ENCODE measurements at places on chromosomes 3 and 15. TPM values are rescaled to one million over a fixed set of nuclear protein-coding genes. Genes with fewer than 3 reads are reported as not detected.

The PP2D1 gene
- not detected for total RNA-seq

The TIGIT gene
- not detected for total RNA-seq

The WDR72 gene
- total RNA-seq, result not detected

The ZMYND10 gene
- 0.51 TPM for total RNA-seq

DNA sequence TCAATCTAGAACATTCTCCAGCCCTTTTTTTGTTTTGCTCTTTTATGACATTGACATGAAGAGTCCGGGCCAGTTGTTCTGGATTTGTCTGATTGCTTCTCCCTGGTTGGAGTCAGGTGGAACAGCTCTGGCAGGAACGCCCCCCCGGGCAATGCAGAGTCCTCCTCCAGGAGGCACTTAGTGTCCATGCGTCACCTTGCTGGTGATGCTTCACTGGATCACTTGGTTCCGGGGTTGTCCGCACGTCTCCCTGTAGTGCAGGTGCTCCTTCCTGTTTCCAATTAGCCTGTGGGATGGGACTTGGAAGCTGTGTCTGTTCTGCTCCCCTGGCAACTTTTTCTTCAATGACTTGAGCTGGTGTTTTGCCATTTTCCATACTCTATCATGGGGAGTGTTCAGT lies 9.8 kb downstream of the CSK start:
- DNase-seq, result no peak

GRCh38 chr15:27787931-27788330 lies 311.2 kb downstream of the OCA2 start:
- DNase-seq, result no peak

DNA sequence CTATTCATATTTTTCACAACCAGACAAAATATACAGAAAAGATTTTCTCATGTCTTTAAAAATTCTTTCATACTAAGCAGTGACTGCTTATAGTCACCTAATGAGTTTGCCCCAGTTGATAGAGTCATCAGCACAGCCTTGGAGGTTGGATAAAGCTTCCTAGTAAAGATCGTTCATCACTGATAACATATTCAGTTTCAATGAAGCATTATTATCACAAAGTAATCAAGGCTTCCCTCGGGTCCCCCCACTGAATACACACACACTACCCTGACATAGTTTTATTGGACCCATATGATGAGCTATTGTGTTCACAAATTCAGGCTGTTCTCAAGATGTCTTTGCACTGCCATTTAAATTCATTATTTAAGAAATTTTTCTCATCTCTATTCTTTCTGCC lies 297.8 kb downstream of the KCNH8 start:
- DNase-seq, result no peak

DNA sequence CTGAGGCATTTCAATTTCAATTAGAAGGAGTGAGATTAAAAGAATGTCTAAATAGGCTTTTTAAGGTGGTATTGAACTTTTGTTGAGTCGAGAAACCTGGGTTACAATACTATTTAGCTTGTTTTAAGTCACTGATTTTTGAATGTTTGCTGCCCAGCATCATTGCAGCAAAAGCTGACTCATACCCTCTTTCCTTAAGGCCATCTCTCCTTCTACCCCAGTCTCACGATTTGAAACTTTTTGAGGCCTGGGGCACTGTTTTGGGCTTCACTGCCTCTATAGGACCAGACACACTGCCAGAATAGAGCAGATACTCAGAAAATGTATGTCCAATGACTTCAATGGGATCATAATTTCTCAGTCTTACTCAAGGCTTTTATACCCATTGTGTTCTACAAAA lies 319.6 kb upstream of the TGFBR2 start:
- DNase-seq, result peak; percentile 53

DNA sequence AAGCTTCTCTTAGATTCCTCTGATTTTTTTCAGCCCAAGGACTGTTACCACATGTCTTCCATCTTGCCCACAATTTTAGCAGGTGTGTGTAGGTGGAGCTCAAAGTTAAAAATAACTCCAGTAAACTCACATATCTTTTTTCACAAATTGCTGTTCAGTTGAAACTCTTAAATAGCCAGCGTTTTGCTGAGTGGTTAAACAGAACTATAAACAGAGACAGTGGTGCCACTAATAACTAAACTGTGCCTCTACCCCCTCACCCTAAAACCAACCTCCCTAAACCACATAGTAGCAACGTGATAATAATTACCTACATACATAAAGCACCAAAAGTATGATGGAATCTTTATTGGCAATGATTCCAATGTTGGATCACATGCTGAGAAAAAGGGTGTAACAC lies 525.1 kb downstream of the PDCD6IP start:
- DNase-seq, result no peak

GRCh38 chr15:38941399-38941953 lies 376.9 kb upstream of the RASGRP1 start:
- peak; percentile 25 for DNase-seq

DNA sequence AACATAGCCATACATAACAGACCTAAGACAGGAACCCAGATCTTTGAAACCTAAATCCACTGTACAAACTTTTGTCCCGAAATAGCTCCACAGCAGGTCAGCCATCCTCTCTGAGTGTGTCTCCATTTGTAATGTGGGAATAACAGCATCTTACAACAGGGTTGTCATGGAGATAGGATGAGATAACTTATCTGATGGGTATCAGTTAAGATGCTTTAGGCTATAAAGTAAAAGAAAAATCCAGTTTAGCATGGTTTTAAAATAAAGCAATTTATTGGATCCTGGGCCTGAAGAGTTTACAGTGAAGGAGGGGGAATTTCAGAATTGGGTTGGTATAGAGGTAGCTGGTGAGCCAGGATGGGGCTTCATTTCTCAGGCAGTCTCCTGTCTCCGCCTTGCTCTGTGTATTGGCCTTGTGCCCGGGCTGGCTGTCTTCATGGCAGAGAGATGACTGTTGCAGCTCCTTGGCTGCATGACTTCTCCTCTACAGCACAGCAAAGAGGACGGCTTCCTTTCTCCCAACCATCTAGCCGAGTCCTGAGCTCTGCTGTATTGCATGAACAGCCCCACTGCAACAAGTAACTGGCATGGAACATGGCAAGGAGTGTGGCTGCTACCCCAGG lies 131.9 kb upstream of the PROK2 start:
- DNase-seq, result no peak

DNA sequence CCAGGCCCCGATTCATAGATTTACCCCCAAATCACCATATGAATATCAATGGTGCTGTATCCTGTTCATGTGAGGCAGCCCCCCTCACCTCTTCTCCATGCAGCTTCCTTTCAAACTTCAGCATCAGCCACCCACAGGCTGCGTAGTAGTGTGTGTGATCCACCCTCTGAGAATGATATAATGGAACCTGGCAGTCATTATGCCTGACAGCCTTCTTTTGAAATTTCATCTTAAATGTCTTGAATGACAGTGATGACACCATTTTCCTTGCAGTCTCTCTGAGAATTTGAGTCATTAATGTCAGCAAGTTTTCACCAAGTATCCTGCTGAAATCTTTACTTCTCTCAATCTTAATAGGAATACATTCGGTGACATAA lies 3.5 kb upstream of the CLRN1 start:
- DNase-seq, result no peak
